ENCODE measurements at places on chromosomes 4 and X.

DNA sequence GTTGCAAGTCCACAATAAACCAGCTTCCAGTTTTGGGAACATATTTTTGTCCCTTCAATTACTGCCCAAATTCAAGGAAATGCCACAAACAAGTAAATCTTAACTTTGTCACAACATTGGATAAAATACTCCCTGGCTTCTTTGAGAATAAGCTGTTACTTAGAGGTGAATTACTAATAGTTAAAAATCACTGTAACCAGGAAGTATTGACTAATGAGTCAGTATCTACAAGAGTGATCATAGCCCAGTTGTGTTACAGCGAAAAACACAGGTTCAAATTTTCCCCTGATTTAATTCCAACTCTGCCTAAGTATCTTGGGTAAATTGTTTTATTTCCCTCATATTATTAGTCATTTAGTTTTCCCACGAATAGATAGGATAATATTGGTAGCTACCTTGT, 291.2 kb upstream of the PPARGC1A start:
- no peak for DNase-seq

DNA sequence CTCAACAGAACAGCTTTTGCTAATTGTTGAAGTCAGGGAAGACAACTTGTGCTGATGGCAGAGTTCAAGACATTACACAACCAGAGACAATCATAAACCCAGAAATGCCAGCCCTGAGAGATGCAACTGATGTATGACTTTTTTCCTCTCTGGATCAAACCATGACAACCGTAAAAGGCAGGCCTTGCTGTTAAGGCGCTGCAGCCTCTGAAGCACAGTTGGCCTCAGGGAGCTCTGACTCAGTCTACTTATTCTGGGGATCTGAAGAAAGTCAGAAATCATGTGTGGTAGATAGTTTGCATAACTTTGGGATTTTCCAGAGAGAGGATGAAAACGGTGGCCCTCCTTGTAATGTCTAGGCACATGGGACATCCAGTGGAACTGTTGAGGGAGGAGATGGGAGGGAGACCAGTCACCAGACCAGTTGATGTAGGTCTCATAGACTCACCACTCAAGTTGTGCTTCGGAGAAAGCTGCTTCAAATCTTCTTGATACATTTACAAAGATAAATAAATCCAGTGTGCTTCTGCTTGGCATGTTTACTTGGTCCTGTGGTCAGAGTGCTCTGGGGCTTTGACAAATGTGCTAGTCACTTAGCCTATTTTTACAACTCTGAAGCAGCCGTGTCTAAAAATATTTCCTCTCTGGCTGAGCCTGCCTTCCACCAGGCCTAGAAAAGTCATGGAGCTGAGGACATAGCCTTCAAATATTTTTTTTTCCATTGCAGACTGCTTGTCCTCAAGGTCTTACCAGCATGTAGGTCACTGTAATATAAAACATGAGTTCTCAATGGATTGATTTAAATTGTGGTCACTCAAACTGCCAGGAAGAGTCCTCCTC, 7.5 kb downstream of the HADH start:
- DNase-seq: no peak

- DNase-seq: no peak
These were observed 16.9 kb upstream of the MED28 start for GRCh38 chr4:17597517-17597916.

DNA sequence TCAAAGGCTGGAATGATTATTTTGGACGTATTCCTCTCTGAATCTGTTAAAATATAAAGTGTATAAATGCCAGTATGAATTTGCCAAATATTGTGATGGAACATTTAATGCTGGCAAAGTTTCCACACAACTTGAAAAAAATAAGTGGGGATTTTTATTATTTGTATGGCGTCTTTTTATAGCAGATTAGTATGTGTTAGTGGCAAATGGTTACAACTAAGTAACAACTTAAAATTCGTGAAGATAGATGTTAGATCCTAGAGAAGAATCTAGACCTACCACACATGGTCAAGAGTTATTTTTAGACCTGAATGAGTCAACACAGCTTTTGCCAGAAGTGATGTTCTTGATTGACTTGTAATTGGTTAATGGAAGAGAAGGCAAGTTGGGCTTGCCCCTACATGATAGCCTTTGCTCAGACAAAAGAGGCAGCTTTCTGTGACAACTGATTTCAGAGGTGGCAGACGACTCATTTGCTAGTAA, 4.8 kb downstream of the CPE start:
- no peak for DNase-seq

DNA sequence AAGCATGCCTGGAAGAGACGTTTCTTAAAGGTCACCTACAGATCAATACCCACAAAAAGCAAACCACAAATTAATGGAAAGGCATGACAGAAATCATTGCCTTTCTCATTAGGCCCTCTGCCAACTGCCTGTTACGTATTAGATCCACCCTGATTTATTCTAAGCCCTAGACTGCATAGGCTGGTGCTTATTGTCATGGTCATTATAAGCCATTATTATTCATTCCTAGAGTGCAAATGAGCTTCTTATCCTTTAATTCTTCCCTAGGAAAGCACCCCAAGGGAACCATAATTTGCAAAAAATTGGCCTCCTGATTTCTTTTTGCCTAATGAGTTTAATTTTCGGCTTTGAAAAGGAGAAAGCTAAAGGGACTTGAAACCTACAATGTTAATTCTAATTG, 184.2 kb upstream of the GPRIN3 start:
- DNase-seq: no peak

DNA sequence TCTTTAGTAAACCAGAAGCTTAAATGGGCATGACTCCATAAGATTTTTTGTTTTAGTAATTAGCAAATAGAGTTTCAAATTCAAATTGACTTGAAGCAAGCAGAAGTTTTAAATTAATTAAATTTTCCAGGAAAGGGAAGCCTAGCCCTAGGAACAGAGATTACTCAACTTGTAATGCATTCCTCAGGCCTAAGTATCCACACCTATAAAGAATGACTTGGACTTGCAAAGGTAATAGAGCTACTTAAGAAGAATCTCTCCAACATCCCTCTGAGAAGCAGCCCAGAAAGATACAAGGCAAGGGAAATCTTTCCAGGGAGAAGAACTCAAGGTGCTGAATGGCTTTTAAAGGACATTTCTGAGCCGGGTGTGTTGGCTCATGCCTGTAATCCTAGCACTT, 16.9 kb upstream of the TMPRSS11E start:
- no peak for DNase-seq

- no peak for DNase-seq
These were observed 134.3 kb upstream of the PPARGC1A start for GRCh38 chr4:24024157-24024556.

Data from stimulated activated CD8-positive, alpha-beta memory T cell treated with anti-CD3 and anti-CD28 coated beads, Interleukin-15, amount 100 ng/mL, for 24 hours (primary cell).